NCI-H1048 (cell line): ENCODE measurements at places on chromosomes 12 and 14.

DNA sequence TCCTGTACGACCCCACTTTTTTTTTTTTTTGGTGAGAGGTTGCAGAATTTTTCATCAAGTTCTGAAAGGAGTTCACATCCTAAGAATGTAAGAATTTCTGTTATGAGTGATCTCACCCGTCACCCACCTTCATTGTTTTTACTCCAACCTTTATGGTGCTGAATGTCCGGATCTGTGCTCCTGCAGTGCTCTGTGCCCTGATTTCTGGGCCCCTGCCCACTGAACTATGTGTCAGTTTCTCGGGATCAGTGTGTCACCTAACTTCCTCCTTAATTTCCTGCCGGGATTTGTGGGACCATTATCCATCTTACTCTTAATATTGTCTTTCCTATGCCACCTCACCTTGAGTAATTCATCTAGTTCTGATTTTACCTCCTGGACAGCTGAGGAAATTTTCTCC lies 11.6 kb downstream of the RASSF8 start:
- no peak for DNase-seq

- no peak for DNase-seq
Observed at GRCh38 chr12:115456946-115457689, 773.1 kb upstream of the TBX3 start.

DNA sequence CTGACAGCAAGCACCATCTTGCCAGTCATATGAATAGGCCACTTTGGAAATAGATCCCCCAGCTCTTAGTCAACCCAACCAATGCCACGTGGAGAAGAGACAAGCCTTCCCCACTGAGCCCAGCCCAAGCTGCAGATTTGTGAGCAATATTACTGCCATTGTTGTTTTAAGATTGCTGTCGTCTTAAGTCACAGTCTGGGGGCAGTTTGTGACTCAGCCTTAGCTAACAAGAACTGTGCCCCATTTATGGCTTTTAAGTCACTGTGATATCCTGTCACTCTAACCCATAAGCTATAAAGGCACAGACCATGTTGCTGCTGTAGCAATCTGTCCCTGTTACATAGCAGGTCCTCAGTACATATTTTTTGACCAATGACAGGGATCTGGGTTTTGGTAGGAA lies 464.2 kb downstream of the MED13L start:
- no peak for DNase-seq

DNA sequence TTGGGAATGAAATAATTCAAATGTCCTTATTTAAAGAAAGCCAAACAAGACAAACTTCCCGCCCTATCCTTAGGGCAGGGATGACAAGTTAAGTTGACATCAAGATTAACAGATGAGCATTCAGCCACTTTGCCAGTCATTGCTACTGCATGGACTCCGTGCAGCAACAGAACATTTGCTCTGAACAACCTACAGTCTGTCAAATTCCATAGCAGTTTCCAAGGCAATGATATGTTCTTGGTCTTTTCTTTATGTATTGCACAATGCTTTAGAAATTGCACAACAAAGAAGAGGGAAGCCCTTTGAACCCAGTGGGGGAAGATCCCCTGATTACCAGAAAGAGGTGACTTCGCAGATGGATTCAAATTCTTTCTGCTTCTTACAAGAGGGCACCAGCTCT lies 269.8 kb downstream of the BCAT1 start:
- no peak for DNase-seq

DNA sequence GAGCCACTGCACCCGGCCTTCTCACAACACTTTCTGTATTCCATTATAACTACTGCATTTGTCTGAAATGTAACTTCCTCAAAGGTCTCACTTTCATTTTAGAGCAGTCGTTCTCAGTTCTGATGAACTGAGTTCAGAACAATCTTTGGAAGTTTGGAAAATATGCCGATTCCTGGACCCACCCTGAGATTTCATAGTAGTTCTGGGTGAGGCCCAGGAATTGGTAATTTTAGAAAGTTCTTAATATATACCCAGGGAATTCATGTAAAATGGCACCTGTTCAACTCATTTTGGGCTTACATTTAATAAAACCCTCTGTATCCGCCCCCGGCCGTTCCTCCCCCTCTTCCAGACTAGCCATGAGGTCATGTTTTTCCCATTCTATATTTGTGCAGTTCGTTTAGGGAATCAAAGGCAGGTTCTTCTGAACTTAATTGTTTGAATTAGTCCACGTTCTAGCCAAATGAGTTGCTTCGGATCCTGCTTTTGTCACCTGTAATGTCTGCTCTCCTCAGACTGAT lies 5.9 kb downstream of the GSG1 start:
- no peak for DNase-seq

DNA sequence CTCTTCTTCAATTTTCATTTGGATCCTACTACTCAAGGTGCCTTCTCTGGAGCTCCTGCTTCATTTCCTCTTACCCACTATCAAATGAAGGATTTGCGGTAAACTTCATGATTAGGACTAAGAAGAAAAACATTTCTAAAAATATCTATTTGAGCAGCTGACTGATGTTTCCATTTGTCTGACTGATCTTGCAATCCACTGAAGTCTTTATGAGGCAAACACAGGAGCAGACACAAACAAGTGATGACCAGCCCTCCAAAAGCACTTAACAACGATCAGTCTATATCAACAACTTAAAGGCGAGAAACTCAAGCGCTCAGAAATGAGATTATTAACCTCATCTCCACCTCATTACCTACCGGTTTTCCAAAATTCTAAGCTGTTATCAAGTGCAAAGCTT lies 26.2 kb downstream of the OSBPL8 start:
- no peak for DNase-seq

- no peak for DNase-seq
Observed at GRCh38 chr14:90871605-90872233, 55.5 kb upstream of the TTC7B start.

DNA sequence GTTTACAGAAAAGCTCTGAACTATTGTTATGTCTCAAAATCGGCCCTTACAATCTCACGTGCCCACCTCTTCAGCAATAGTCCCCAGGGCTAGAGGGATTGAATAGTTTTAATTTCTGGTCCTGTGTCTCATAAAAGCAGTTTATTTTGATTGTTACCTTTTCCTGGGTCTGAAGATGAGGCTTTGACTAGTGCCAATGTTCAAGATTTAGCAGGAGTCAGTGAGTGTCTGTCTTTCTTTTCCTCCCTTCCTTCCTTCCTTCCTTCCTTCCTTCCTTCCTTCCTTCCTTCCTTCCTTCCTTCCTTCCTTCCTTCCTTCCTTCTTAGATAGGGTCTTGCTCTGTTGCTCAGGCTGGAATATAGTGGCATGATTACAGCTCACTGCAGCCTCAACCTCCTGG lies 24.7 kb upstream of the SOCS2 start:
- DNase-seq: no peak
